Stimulated activated CD4-positive, alpha-beta T cell treated with anti-CD3 and anti-CD28 coated beads, Interleukin-1b, Interleukin-23, amount 100 ng/mL, for 1 hour (primary cell): ENCODE measurements at places on chromosomes 7 and 10.

DNA sequence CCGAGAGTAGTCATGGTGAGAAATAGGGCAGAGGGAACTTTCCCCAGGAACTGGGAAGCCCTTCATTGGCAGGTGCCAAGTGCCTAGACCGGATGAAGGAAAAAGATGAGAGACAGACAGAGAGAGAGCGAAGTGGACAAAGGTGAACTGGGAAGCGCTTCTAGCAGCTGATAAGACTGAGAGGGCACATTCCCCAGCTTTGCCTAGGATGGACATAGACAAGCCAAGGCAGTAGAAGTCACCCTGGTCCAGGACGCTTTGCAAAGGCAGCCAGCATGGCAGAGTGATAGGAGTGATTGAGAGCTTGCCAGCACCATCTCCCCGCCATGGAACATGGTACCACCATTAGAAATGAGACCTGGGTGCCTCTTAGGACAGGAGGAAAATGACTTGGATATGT lies 372.8 kb upstream of the MGMT start:
- no peak for DNase-seq

- no peak for DNase-seq
Observed at GRCh38 chr7:55524558-55525310, 47.6 kb downstream of the VOPP1 start.

DNA sequence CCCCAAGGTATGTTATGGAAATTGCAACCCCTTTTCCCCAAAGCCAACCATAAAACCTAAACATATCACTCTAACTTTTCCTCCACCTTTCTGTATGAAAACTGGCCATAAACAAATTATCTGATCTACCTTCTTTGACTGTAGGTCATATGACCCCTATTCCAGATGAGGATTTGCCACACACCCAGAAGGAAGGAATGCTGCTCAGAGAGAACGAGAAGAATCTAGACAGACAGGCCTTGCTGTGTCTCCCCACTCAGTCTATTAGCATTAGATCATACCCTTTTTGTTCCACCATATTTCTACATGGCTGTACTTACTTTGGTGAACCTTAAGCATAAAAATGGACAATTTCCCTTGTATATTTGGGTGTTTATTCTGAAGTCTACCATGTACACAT lies 113.0 kb upstream of the PHYHIPL start:
- no peak for DNase-seq

DNA sequence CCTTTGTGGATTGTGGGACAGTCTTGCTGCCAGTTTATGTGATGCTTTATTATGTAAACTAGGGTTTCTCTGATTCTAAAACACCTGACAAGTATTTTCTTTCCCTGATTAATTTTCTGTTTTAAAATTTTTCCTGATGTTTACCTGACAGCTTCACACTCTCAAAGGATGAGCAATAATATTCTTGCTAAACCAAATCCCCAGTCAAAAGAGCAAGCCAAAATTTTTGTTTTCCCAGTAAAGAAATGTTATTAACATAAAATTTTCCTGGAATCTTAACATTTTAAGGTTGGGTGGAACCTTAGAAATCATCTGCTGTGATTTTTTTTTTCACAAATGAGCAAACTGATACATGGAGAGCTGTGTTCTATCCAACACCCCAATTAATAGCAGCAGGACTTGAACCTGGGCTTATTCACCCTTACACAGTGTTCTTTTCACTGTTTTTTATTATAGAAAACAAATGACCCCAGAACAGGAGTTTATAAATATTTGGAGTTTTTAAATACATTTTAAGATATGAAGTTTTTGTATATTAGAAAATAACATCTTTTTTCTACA lies 185.2 kb upstream of the VIPR2 start:
- DNase-seq, result no peak

- no peak for DNase-seq
Observed at GRCh38 chr10:132395704-132396493, 1.1 kb upstream of the PWWP2B start.

GRCh38 chr10:10045765-10046028 lies 972.0 kb upstream of the CELF2 start:
- DNase-seq, result no peak

DNA sequence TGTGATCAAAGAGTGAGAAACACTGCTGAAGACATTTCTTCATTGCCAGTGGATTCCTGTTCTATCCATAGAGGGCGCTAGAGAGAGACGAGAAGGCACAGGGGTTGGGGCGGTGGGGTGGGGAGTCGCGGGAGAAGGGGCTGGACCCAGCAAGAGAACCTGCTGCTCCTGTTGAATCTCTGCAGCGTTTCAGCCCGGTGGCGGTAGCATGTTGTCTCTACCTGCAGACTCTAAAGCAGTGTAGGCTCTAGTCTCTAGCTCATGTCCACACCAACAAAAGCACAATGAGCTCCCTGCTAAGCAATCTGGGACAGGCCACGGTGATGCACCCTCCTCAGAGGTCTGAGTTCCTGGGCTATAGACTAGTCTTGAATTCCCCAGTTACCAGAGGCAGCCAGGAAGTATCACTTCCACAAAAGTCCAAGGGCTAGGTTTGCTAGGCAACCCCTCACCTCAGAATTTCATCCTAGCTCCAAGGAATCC lies 167.7 kb downstream of the DGKB start:
- no peak for DNase-seq
